ENCODE measurements at places on chromosomes 5 and 9. TPM values are rescaled to one million over a fixed set of nuclear protein-coding genes. Genes with fewer than 3 reads are reported as not detected.

TMEM267 gene
- 35.8 TPM for total RNA-seq

MZB1 gene
- 0.18 TPM for total RNA-seq

EFNA5 gene
- total RNA-seq, result 2.1 TPM

PCDHB10 gene
- total RNA-seq, result 0.41 TPM

HEMGN gene
- total RNA-seq, result not detected
